ENCODE measurements at places on chromosomes 6 and 20.

DNA sequence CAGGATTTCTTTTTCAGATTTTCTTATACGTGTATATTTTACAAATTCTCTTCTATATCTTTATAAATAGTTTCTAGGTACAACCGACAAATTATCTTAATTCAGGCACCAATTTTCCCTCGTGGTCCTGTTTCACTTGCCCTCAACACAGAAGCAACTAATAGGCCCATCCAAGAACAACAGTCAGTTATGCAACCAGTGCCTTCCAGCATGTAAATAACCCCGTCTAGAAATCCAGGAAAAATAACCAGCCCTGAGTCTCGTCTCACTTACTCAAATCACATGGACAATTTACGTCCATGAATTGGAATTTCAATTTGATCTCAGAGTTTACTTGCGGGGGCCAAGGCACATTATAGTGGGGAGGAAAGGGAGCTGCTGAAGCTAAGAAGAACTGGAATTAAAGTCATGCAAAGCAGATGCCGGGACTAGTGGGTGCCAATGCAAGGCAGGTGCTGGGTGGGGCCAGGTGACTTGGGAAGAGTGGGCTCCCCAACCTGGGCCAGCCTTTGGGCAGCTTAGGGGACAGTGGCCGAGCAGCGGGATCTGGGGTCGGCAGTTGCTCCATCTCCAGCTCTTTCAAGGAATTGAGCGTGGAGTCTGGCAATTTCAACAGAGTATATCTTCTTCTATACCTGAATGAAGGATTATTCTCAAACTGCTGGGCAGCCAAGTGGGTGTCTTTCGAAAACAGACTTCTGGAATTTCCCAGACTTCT, 121.7 kb downstream of the EDN3 start:
- no peak for DNase-seq

GRCh38 chr20:10609770-10610169, 64.0 kb downstream of the JAG1 start:
- no peak for DNase-seq

GRCh38 chr6:31352683-31353383, 4.1 kb downstream of the HLA-B start:
- DNase-seq, result no peak

DNA sequence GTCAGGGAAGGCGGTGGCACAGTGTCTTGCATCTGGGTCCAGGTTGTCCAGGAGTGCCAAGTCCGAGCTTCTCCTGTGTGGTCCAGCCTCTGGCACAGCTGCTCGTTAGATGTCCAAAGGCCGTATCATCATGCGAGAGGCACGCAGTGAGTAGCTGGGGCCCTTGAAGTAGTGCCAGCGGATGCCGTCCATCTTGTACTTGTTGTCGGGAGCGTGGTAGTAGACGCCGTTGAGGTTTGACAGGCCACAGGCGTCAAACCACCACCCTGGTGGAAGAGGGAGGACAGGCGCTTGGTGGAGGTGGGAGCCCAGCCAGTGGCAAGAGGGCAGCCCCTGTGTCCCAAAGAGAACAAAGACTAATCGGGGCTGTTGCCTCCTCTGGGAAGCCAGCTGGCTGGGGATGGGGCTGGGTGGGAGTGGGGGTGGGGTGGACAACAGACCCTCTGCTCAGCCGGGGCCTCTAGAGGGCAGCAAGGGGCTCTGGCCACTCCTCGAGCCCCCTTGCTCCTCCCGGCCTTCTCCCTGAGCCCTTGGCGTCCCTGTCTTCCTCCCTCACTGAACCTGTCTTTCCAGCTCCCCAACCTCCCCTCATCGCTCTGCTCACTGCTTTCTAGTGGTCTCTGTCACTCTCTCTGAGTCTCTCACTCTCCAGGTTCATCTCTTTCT, 39.5 kb downstream of the FAM110A start:
- DNase-seq, result no peak

DNA sequence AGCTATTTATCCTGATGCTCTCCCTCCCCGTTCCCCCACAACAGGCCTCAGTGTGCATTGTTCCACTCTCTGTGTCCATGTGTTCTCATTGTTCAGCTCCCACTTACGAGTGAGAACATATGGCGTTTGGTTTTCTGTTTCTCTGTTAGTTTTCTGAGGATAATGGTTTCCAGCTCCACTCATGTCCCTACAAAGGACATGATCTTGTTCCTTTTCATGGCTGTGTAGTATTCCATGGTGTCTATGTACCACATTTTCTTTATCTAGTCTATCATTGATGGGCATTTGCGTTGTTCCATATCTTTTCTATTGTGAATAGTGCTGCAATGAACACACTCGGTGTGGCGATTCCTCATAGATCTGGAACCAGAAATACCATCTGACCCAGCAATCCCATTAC, 225.9 kb upstream of the CDH4 start:
- no peak for DNase-seq

GRCh38 chr20:48609491-48609978, 218.3 kb downstream of the PREX1 start:
- DNase-seq, result no peak

DNA sequence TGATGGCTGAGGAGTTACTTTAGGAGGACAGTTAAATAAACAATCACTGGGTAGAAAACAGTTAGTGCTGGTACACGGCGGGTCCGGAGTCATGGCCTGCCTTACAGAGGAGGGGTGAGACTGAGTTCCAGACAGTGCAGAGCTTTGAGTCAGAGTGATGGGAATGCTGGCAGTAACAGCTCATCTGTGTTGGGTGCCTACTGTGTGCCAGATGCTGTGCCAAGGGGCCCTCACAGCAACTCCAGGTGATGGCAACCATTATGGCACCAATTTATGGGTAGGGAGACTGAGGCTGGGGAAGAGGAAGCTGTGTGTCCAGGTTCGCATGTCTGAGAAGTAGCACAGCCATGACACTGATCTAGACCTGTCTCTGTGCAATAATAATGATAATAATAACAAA, 132.6 kb downstream of the CEBPB start:
- DNase-seq, result no peak

DNA sequence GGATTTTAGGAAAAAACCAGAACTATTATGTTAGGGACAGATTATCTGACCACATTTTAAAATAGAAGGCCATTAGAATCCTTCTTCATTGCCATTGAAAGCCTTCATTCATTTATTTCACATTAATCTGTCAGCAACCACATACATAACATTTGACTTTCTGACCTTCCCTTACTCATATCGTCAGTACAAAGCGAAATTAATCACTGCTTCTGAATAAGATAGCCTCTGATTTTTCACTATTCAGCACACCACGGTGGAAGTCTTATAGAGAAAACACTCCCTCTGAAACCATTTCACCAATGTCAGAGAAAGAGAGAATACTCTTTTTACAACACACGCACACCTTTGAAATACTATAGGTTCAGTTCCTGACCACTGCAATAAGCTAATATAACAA, 442.5 kb upstream of the ID4 start:
- DNase-seq, result no peak

- no peak for DNase-seq
Measured at GRCh38 chr6:25392372-25392771, 113.2 kb downstream of the CARMIL1 start.

DNA sequence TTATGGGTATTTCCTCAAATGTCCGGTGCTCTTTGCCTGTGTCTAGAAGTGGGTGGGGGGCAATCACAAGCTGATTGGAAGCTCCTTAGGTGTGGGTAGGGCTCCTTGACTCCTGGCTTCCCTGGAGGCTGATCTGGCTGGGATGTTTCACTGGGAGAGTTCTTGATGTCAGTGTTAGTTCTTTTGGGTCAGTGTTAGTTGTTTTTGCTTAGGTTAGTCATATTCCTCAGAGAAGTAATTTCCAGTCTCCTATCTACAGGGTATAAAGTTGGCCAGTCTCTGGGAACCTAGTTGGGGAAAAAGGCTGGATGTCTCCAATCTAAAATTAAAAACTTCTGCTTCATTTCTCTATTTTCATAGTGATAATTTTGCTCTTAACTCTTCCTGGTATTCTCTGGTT, 23.6 kb downstream of the CDC5L start:
- DNase-seq, result no peak

GRCh38 chr6:13372688-13373487, 44.6 kb upstream of the TBC1D7 start:
- no peak for DNase-seq

GRCh38 chr6:9057937-9058336, 622.6 kb upstream of the SLC35B3 start:
- DNase-seq, result no peak

DNA sequence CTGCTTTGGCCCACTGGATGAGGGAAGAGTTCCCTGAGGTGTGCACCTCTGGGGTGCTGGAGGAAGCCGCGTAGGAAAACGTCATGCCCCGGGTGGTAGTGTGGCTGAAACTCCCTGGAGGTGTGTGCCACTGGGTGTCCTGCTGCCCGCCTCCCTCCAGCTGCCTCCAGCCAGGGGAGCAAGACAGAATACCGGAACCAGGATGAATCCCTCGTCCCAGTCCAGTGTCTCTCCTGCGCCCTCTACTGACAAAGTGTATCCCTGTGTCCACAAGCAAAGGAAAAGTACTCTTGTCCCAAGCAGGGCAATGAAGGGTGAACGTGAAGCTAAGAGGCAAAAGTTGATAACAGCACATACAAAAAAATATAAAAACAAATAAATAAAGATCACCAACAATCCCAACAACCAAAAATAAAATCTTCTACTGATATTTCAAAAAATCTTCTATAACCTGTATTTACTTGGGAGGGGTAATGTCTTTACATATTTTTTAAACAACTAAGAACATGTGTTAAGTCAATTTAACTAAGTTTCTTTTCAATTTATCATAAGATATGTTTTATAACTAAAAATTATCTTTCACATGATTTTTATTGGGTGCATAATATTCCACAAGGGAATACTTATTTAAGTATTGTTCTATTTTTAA, 437.6 kb downstream of the MAFB start:
- no peak for DNase-seq

DNA sequence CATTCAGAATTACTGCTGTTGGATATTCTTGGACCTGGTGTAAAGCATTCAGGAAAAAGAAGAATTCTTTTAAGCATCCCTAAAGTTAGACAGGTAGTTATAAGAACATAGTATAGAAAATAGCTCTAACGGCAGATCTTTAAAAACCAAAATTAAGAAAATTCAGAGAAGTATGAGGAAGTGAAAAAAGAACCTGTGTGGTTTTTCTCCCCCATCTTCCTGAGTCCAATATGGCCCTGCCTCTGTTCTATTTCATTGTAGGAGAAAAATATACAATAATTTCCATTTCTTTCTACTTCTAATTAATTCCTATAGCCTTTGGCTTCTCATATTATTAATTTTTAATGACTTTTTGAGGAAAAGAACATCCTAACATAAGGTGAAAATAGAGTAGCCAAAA, 47.1 kb downstream of the FHL5 start:
- no peak for DNase-seq

DNA sequence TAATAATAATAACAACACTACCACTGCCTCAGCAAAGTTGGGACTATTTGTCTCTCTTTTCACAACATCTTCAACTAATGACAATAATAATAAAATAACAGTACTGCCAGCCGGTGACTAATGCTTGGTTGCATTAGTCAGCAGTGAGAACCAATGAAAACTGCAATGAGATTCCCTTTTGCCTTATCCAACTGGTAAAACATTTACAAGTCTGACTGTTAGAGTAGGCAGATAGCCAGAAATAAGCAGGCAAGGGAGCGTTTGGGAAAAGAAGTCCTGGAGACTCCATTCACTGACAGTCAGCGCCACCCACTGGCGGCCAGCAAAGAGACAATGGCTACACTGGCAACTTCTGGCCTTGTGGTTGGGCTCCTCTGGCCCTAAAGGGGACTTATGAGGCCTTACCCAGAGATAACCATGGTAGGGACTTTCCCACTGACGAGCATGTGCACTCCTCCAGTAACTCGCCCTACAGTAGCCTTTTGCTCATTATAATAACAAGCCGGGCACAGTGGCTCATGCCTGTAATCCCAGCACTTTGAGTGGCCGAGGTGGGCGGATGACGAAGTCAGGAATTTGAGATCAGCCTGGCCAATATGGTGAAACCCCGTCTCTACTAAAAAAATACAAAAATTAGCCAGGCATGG, 3.4 kb upstream of the NSFL1C start:
- no peak for DNase-seq

GRCh38 chr6:90397929-90398674, 101.5 kb upstream of the BACH2 start:
- DNase-seq, result peak; percentile 64

GRCh38 chr20:32626859-32627636, 41.9 kb upstream of the NOL4L start:
- DNase-seq, result no peak

DNA sequence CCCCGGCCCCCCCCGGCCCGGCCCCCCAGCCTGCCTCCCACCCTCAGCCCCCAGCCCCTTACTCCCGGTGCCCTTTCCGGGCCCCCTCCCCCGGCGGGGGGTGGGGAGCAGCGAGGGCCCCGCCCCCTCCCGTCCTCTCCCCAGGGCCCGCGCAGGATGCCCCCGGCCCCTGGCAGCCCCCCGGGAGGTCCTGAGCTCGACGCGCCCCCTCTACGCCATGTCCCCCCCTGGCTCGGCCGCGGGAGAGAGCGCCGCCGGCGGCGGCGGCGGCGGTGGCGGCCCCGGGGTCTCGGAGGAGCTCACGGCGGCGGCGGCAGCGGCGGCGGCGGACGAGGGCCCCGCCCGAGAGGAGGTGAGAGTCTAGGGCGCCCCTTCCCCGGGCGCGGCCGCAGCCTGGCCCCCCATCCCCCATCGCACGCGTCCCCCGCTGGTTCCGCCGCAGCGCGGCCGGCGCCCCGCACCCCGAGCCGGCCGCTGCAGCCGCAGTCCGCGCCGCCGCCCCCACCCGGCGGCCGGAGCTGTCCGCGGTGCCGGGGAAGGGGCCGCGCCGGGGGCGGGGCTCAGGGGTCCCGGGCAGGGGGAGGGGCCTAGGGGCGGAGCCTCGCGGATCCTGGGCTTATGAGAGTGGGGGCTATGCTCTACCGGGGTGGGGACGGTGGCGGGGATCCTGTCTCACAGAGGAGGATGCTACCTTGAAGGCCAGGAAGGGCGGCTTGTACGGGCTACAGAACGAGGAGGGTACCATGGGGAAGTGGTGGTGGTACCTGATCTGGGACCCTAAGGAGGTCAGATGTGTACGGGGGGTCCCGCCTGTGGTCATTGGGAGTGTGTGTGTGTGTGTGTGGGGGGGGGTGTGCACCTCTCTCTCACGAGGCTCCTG, 516 bp downstream of the TMEM151B start:
- no peak for DNase-seq

- no peak for DNase-seq
Measured at GRCh38 chr20:63161176-63161651, 54.7 kb downstream of the YTHDF1 start.

DNA sequence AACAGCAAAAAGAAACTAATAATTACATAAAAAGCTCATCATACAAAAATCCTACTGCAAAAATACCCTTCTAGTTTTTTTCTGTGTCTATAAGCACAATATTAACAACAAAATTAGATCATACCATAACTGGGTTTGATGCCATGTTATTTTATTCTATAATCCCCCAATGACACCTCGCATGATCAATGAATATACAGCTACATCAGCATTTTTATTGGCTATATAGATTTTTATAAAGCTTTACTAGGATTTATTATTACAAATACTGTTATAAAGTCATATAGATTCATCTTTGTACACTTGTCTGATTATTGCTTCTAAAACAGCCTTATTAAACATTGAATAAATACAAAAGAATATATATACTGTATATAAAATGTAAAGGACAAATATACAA, 45.1 kb upstream of the GLP1R start:
- DNase-seq, result no peak
